ENCODE measurements at places on chromosomes 1 and 21. TPM values are rescaled to one million over a fixed set of nuclear protein-coding genes. Genes with fewer than 3 reads are reported as not detected.
A peak's percentile ranks its signal among the peaks of the same experiment; 100 is the strongest.

Gene ORC1
- polyA plus RNA-seq = 0.17 TPM

Gene ADGRB2
- 0.65 TPM for polyA plus RNA-seq

Gene RNU1-1
- polyA plus RNA-seq = not detected

Gene NBPF10
- polyA plus RNA-seq = 0.37 TPM

Gene IER5
- polyA plus RNA-seq = 47.5 TPM

Gene EPHA10
- 0.05 TPM for polyA plus RNA-seq

DNA sequence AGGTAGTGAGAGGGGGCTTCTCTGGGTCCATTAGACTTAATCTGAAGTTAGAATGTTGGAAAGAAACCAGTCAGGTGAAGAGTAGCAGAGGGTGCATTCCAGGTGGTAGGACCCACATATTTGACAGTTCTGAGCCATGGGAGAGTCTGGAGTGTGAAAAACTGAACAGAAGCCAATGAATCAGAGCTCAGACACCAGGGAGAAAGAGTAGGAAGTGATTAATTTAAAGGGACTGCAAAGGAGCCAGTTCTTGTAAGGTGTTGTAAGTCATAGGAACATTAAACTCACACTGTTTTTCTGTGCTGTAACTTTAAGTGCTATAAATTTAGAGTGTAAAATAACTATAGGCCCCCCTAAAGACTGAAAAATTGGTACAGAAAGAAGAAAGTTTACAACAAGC is 5.9 kb upstream of the DHX9 start:
- DNase-seq = no peak

DNA sequence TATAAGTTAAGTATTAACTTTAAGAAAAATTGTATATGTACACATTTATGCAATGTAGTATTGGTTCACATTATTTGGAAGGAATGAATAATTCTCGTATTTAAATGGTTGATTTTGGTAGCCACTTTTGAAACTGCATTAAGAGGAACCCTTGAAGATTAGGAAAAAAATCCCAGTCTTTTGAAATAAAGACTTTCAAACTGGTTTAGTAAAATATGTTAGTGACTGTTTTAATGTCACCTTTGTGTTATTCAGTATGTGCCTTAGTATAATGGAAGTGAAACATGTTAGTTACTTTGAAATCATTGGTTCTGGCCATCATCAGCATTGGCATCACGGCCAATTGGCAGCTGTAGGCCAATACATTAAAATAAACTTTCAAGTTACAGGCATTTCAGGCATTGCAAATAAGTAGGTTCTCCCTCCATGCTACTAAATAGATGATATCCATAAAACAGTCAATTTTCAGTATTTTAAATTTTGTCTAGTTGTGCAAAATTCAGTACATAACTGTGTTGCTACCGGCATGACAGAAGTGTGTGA is 4.4 kb downstream of the MIER1 start:
- DNase-seq = no peak

GRCh38 chr1:56824938-56825337 is 5.7 kb upstream of the FYB2 start:
- DNase-seq = no peak

GRCh38 chr1:38026592-38027200 is 14.2 kb downstream of the UTP11 start:
- DNase-seq = peak; percentile 75

DNA sequence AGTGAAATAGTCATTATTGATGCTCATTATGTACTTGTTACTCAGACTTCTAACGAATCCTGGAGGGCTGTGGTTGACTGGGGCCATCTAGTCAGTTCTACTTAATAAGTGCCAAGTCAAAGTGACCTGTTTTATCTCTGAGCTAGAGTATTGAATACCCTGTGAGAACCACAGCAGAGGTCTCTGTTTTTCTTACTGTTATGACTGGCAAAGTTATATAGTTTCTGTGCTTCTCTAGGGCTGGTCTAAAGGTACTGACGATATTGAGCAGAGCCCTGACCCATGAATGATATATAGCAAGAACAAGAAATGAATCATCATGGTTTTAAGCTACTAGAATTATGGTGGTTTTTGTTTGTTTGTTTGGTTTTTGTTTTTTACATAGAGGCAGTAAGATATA is 555.8 kb downstream of the PLA2G4A start:
- no peak for DNase-seq

DNA sequence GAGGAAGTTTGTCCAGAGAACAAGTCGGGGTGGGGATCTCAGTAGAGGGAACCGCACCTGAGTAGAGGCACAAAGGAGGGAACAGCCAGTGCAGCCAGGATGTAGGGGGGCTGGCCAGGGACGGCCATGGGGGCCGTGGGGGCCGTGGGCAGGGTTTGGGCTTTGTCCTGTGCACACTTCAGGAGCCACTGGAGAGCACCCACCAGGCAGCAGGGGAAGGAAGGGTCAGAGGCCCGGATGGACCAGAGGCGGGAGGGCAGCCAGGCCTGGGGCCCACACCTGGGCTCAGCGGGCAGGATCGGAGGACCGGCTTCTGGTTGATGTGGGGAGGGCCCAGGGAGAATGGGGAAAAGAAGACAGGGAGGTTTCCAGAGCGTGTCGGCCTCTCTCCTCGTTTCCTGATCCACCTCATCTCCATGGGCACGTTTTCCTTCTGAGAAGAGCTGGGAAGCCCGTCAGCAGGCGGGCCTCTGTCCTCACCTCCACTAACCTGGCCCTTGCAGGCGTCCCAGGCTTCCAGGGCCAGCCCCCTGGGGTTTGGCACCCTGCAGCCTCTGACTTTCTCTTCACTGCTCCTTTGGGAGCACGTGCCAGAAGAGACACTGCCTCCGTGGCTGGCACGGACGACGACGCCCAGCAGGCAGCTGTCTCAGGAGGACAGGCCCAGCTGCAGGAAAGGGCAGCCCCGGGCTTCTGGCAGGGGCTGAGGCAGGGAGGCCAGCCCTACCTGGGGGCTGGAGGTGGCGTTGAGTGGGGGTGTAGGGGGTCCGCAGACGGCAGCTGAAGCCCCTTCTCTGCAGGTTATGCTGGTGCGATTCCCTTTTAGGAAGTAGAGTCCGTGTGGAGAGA is 16.8 kb upstream of the PDXK start:
- peak; percentile 51 for DNase-seq

GRCh38 chr1:8351693-8352470 is 34.0 kb downstream of the SLC45A1 start:
- peak; percentile 67 for DNase-seq

DNA sequence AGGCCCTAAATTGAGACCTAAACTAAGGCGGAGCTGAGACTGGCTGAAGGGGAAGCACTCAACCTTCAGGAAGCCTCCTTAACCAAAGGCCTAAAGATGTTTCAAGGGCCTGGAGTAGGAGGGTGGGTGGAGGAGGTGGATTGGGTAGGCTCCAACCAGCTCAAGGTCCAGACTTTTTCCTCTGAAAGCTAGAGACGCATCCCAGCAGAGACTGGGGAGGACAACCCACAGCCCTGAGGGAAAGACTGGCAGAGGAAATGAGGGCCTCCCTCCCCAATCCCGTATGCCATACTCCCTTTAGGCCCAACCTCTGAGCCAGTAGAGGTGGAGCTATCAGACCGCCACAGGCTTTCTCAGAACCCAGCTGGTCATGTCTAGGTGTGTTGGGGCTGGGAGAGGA is 1.1 kb downstream of the ECM1 start:
- DNase-seq = no peak

DNA sequence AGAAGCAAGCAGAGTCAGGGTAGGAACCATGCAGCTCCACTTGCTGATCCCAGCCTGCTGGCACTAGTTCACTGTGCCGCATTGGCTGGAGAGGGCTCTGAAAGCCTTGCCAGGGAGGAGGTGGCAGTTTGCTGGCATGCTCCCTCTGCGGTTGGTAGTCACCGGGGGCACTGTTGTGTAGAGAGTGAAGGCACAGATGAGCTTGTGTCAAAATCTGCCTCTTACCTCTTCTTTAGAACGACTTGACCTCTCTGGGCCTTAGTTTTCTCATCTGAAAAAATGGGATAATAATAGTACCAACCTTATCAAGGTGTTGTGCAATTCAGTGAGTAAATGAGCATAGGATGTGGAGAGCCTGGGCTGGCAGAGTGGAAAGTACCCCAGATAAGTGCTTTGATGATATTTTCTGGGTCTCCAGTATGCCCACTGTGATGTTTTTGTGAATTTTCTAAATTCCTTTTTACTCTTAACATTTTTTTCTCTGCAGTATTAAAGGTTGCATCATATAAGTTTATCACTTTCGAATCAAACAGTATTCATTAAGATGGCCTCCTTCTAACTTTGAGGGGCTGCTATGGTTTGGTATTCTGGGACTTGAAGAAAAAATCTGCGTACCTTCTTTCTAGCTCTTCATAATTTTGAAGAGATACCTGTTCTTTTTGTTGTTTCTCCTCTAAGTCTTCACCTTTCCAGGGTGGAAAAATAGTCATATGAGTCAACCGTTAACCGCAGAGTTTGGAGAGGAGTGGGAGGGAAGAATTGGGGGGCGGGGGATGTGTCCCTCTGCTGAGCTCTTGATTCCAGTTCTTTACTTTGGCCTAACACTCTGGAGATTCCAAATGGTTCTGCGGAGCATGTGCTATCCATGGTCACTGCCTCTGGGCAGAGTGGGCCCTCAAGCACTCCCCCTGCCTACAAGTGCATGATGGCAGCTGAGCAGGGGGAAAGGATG is 26.8 kb downstream of the SZRD1 start:
- DNase-seq = no peak

GRCh38 chr1:31509124-31510072 is 66.9 kb upstream of the TINAGL1 start:
- no peak for DNase-seq

- no peak for DNase-seq
Observed at GRCh38 chr21:31974454-31974985, 101.7 kb downstream of the HUNK start.

DNA sequence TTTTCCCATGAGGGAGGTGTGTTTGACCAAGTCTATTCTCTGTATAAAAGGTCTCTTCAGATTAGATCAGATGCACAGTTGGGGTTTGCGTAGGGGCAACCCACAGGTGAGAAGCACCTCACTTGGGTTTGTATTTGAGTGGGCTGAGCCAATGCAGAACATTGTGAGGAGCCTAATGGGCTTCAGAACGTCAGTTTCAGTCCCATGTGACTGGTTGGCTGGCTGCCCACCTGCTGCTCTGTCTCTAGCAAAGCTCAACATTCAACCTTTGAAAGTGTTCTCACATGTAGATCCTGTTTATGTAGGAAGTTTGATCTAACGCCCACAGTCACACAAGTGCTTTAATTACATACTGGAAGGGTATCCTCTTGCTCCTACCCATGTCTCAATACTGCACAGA is 105.5 kb downstream of the FASLG start:
- no peak for DNase-seq

DNA sequence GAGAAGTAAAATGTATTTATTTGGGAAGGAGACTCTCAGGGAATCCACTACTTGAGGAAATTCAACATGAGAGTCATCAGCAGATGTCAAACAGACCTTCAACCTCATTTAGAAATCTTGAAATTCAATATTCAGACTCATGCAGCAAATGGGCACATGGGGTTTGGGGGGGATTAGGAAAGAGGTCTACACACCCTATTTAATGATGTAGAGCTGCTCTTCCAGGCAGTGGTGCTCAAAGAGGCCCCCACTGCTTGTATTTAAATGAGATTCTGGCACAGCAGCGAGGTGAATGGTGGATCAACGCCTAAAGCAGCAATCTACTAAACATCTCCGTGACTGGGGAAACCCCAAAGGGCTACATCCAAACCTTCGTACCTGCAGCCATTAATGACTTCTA is 213.2 kb upstream of the C8B start:
- no peak for DNase-seq

- DNase-seq = no peak
Observed at GRCh38 chr1:40038697-40039096, 1.8 kb upstream of the CAP1 start.

GRCh38 chr1:50562106-50562505 is 138.9 kb upstream of the DMRTA2 start:
- DNase-seq = no peak

DNA sequence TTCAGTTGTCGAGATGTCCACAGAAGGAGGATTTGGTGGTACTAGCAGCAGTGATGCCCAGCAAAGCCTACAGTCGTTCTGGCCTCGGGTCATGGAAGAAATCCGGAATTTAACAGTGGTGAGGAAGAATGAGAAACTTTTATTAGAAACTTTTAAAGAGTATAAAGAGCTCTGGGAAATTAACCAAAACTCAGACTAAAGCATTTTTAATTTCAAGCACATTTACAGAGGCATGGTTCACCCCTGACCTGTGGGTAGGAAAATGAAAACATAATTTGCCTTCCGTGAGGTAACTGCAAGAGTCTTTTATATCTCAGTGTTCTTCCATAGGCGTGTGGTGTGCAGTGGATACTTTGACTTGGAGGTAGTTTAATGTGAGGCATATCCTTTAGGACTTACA is 44.8 kb upstream of the KCNQ4 start:
- no peak for DNase-seq

DNA sequence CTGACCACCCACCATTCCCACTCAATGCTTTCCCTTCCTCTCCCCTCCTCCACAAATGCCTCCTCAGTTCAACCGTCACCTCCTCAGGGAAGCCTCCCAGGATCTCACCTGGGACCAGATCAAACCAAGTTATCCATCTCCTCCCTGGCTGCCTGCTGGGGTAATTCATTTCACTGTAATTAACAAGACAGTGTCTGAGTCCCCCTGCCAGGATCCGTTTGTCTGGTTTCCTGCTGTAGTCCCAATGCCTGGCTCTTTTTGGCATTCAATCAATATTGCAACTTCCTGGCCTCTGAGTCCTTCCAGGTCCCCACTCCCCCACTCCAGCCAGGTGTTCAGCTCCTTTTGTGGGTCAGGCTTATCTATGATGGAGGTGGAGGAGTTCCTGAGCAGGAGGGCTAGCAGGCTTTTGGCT is 687.7 kb downstream of the PTPRU start:
- DNase-seq = no peak

GRCh38 chr1:108560189-108560873 is 431 bp downstream of the EEIG2 start:
- DNase-seq = peak; percentile 56

DNA sequence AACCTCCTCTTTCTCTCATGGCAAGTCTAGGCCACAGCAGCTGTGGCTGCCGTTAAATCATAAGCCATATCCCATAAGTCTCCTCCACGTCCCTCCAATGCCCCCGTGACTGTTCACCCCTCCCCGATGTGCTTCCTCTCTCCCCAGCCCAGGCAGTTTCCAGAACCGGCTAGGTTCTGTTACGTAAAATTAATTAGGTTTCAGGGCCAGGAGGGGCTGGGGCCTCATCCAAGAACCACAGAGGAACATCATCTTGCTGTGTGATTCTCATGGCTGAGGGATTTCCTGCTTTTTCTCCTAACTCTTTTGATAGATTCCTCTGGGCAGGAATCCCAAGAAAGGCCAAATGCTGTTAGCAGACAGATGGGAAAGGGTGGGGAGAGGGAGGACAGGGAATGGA is 141.8 kb upstream of the AJAP1 start:
- DNase-seq = no peak

GRCh38 chr1:47993416-47993740 is 3.8 kb downstream of the TRABD2B start:
- DNase-seq = no peak

DNA sequence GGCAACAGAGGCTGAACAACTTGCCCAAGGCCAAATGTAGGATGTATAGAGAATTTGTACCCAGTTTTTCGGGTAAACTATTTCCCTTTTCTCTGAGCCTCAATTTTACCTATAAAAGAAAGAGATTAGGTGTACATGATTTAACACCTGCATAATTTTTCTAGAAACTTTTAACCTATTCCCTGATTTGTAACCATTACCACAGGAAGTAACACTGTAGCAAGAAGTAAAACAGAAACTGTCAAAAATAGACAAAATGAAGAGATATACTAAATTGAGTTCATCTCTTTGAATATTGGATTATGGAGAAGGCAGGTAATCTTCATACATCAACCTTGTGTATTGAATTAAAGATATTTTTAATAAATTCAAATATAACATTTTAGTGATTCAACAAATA is 136.2 kb downstream of the ZC3H11B start:
- no peak for DNase-seq
